Prostate gland (tissue), 2 donors: ENCODE measurements at places on chromosomes 5 and 9.

- DNase-seq, result no peak
These were observed 161.0 kb upstream of the RORB start for GRCh38 chr9:74336161-74336560.

DNA sequence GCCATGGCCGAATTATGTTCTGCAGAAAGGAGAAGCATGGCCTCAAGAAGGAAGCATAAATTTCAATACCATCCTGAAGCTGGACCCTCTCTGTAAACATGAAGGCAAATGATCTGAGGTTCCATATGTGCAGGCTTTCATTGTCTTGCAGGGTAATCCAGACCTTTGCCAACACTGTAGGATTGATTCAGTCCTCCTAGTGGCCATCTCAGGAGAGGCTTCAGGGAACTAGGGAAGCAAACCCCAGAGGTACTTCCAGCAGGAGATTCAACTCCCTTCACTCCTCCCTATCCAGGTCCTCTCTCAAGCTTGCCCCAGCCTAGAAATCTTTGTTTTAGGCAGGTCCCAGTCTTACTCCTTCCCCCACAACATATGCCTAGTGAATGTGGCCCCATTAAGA, 99.3 kb upstream of the HCN1 start:
- DNase-seq, result no peak

GRCh38 chr9:118734696-118735095, 634.5 kb downstream of the BRINP1 start:
- no peak for DNase-seq

- no peak for DNase-seq
These were observed 647.0 kb downstream of the EFNA5 start for GRCh38 chr5:107023732-107024131.

DNA sequence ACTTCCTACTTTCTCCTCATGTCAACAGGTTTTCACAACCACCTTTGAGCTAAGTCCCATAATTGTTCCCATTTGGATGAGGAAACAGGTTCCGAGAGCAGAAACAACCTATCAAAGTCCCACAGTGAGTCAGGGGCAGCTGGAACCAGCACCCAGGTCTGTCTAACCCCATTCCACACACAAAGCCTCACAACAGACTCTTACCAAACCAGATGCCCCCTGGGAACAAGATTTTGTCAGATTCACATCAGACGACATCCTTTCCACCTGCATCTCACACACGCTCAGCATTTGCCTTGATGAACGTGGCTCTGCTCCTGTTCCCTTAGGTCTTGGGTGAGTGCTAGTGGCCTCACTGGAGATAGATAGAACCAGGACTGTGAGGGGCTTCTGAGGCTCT, 17.0 kb downstream of the SWI5 start:
- no peak for DNase-seq

GRCh38 chr5:158074992-158075769, 216.2 kb upstream of the CLINT1 start:
- DNase-seq, result peak; percentile 16

DNA sequence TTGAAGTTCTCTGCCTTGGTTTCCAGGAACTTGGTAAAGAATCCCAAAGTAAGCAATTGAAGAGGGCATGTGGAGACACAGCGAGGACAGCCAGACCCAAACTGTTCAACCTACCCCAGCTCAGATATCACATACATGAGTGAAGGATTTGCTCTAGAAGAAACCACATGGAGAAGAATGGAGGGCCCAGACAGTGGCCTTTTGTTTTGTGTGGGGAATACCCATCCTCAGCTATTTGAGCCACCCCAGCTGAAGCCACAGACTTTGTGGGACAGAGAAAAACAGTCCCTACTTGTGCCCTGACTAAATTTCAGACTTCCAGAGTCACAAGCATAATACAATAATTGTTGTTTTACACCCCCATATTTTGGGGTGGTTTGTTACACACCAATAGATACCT, 387.1 kb downstream of the ZSWIM6 start:
- no peak for DNase-seq

DNA sequence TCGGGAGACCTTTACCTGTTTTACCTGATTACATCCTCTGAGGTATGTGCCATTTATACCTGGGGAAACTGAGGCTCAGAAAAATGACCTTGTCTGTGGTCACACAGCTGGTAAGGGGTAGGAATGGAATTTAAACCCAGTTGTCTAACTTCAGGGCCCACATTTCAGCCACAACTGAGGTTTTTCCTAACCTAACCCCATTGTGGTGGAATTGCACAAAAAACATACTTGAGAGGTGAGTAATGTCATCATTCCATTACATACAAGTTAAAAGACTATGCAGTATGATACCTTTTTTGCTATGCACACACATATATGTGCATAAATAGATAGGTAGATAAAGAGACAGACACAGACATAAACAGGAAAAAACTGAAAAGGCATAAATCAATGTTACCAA, 14.1 kb downstream of the FGF1 start:
- no peak for DNase-seq

GRCh38 chr9:108550106-108550505, 305.7 kb downstream of the ACTL7B start:
- no peak for DNase-seq

DNA sequence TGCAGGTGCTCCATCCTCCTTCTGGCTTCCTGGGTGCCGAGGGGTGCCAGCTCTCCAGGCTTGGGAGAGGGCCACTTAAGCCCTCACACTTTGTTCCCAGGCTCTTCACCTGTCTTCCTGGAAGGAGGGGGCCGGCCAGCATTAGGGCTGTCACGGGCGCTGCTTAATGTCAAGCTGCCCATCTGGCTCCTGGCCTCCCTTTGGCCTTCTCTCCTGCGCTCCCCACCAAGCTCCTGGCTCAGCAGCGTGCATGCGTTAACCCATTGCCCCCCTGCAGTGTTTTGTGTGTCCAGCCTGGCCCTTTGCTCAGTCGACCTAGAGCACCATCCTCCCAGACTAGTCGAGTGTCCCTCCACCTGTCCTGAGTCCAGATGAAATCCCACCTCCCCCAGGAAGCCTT, 21.3 kb downstream of the NTNG2 start:
- no peak for DNase-seq
